ENCODE measurements at places on chromosomes 3 and 15.
A peak's percentile ranks its signal among the peaks of the same experiment; 100 is the strongest.

DNA sequence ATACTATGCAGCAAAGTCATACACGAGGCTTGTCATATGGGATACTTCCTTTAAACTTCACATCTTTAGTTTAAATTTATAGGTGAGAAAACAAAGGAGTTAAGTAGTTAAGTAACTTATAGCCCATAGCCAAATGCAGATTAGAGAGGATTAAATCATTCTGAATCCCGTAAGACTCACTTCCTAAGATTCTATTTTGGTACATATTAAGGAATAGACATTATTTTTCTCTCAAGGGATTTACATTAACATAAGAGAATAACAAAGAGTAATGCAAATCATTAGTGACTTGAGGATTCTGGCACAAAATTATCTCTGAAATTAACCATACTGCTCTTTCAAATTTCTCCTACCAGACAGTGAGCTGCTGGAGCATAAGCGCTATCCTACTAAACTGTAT, 747.4 kb upstream of the ARPP21 start:
- DNase-seq: no peak

- no peak for DNase-seq
These were observed 1.1 kb downstream of the FBN1 start for GRCh38 chr15:48644467-48644826.

GRCh38 chr3:31903686-31904431, 77.2 kb downstream of the OSBPL10 start:
- DNase-seq: no peak

GRCh38 chr15:69475769-69476358, 23.2 kb downstream of the RPLP1 start:
- peak; percentile 77 for DNase-seq

- DNase-seq: no peak
These were observed 52.4 kb downstream of the PRKCI start for GRCh38 chr3:170274641-170275040.

- no peak for DNase-seq
These were observed 135.7 kb downstream of the SLC9A9 start for GRCh38 chr3:143712522-143712921.

DNA sequence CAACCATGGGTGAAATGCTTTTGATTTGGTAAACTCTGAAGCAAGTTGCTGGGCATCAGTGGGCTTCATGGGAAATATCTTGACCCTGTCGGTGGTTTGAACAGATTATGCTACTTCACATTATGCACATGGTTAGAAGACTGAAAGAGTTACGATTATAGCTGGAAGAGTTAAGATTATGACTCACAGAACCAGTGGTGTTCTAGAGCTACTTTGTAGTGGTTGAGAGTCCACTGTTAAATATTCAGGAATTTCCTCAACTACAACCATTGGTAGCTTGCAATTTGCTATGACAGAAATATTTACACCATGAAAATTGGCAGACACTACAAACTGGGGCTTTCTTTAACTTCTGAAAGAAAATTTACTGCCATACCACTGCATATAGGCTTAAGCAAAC, 99.3 kb downstream of the GADL1 start:
- DNase-seq: no peak

- DNase-seq: no peak
These were observed 207.2 kb downstream of the ZBTB20 start for GRCh38 chr3:114939920-114940319.

GRCh38 chr3:123869165-123869564, 15.0 kb downstream of the MYLK start:
- DNase-seq: no peak

- no peak for DNase-seq
These were observed 202.6 kb downstream of the XXYLT1 start for GRCh38 chr3:195068084-195069080.
